Mesenchymal stem cell (in vitro differentiated cells and primary cell): ENCODE measurements at places on chromosomes 7 and 10.
A peak's percentile ranks its signal among the peaks of the same experiment; 100 is the strongest.

DNA sequence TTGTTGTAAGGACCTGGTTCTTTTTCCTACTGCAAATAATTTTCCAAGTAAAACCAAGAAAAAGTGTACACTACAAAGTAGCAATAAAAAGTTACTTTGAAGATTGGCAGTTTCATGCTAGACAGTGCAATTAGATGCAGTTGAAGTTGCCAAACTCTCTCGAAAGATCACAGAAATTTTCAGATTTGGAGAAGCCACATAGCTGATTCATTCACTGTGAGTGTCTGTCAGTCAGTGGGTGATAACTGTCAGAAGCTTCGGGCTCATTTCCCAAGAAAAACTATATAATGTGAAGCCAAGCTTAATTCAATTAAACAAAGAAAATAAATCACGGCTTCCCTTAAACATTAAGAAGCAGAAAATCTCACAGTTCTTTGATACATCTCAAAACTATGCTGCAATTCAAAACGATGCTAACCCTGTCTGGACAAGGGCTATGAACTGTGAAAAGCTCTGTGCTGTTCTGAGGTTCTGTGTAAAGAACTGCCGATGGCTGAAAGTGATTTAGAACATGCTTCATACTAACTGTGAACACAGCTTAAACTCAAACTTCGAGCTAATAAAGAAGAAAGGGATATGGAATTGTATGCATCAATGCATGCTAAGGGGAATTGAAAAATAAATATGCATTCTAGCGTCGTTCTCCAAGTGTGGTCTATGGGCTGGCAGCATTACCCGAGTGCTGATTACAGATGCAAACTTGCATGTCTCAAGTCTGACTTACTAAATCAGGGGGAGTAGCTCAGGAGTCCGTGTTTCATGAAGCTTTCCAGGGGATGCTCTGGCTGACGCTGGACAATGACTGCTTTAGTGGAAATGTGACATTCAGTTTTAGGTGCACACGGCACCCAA, 557.4 kb downstream of the CALN1 start:
- no peaks in the 10 kb centered on the region for H3K36me3 ChIP-seq
- no peaks in the 10 kb centered on the region for H3K27me3 ChIP-seq
- H3K4me3 ChIP-seq, result no peak overlapping the region
- DNase-seq, result no peak
- H3K27ac ChIP-seq, result no peak overlapping the region

GRCh38 chr10:29386342-29386999, 97.6 kb downstream of the LYZL1 start:
- H3K4me1 ChIP-seq, result peaks cover 8% of the 10 kb centered on the region
- no peaks in the 10 kb centered on the region for H3K36me3 ChIP-seq
- peak; percentile 45 for DNase-seq

DNA sequence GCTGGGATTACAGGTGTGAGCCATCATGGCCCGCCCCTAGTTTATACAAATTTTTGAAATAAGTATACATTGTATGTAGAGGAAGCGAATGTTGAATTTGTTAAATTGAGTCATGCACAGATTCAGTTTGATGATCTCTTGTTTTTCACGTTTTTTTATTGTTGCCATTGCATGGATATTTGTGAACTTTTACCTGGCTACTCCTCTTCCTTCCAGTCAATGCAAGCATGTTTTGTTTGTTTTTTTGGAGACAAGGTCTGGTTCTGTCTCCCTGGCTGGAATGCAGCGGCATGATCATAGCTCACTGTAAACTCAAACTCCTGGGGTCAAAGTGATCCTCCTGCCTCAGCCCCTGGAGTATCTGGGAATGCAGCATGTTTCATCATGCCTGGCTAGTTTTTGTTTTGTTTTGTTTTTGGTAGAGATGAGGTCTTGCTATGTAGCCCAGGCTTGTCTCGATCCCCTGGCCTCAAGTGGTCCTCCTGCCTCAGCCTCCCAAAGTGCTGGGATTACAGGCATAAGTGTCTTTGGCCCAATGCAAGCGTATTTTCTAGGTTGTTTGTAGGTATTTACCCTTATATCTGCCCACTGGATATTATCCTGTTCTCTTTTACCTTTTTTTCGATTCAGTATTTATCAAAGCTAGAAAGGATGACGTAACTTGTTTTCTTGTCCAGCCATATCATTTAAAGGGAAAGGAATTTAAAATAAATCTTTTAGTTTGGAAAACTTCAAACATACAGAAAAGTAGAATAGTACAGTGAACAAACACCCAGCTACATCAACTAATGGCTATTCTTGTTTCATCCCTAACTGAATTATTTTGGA, 11.0 kb downstream of the LCOR start:
- peaks cover 3% of the 10 kb centered on the region for H3K36me3 ChIP-seq
- no peaks in the 10 kb centered on the region for H3K27me3 ChIP-seq
- H3K4me1 ChIP-seq, result peaks cover 13% of the 10 kb centered on the region

GRCh38 chr7:106747804-106748203, 86.8 kb upstream of the CCDC71L start:
- H3K36me3 ChIP-seq, result no peaks in the 10 kb centered on the region
- no peaks in the 10 kb centered on the region for H3K27me3 ChIP-seq
- H3K27ac ChIP-seq, result no peak overlapping the region
- H3K4me1 ChIP-seq, result no peaks in the 10 kb centered on the region
- H3K4me3 ChIP-seq, result no peak overlapping the region

- DNase-seq, result no peak
- no peaks in the 10 kb centered on the region for H3K27me3 ChIP-seq
- H3K36me3 ChIP-seq, result peaks cover 54% of the 10 kb centered on the region
- H3K27ac ChIP-seq, result no peak overlapping the region
- H3K4me1 ChIP-seq, result peaks cover 15% of the 10 kb centered on the region
Observed at GRCh38 chr7:44982970-44983369, 4.2 kb upstream of the MYO1G start.

GRCh38 chr7:70044064-70044463, 445.8 kb downstream of the AUTS2 start:
- no peak overlapping the region for H3K27ac ChIP-seq
- H3K4me3 ChIP-seq, result no peak overlapping the region
- no peak for DNase-seq
- H3K36me3 ChIP-seq, result no peaks in the 10 kb centered on the region
- H3K4me1 ChIP-seq, result no peaks in the 10 kb centered on the region

DNA sequence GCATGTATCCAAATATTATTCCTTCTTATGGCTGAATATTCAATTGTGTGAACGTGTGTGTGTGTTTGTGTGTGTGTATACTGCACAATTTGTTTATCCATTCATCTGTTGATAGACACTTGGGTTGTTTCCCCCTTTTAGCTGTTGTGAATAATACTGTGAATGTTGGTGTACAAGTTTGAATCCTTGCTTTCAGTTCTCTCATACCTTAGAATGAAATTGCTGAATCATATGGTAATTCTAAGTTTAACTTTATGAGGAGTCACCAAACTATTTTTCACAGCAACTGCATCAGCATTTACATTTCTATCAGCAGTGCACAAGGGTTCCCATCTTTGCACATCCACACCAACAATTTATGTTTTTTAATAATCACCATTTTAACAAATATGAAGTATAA, 86.9 kb upstream of the GATAD1 start:
- no peak overlapping the region for H3K4me3 ChIP-seq
- DNase-seq, result no peak
- H3K27me3 ChIP-seq, result no peaks in the 10 kb centered on the region
- no peaks in the 10 kb centered on the region for H3K4me1 ChIP-seq
- H3K27ac ChIP-seq, result no peak overlapping the region
- H3K36me3 ChIP-seq, result peaks cover 65% of the 10 kb centered on the region

DNA sequence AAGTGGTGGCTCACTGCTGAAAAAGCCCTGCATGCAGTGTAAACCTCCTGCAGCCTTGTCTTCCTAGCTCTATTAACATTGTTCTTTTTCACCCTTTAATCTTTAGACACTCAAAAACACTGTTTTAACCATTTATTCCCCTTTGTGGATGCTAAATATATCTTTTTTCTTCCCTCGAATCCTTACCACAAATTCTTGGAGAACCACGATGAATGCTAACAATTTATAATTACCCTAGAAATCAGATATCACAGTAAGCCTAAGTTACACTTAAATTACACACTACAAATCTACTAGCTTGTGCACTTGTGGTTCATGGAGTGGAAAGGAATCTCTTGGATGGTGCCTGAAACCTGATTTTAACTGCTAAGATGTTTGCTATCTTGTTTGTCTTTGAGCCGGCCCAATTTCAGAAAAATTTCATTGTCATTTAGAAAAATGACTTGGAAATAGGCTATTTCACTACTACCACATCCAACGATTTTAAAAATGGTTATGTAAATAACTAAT, 125.1 kb upstream of the NOBOX start:
- no peaks in the 10 kb centered on the region for H3K27me3 ChIP-seq
- no peaks in the 10 kb centered on the region for H3K36me3 ChIP-seq
- H3K4me3 ChIP-seq, result no peak overlapping the region

- H3K27ac ChIP-seq, result no peak overlapping the region
- no peaks in the 10 kb centered on the region for H3K36me3 ChIP-seq
- H3K4me3 ChIP-seq, result no peak overlapping the region
- H3K4me1 ChIP-seq, result peaks cover 6% of the 10 kb centered on the region
- peaks cover 76% of the 10 kb centered on the region for H3K27me3 ChIP-seq
- no peak for DNase-seq
Observed at GRCh38 chr10:14478201-14478600, 147.5 kb upstream of the FRMD4A start.

DNA sequence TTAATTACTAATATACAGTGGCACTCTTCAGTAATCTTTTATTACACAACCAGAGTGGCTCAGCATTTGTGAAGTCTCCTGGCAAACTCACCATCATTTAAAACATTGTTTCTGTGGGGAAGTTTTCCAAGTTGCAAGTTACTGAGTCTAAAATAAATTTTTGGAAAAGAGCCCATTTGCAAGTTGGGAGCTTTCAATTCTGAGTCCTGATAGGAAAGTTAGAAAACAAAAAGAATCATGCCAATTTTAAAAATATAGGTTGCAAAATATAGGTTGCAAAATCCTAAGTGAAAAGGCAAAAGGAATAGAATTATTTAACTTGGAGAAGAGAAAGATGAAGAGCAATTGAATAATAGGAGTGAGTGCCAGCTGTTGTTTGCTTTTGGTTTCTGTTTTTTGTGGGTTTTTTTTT, 378.8 kb upstream of the C7orf33 start:
- no peak for DNase-seq
- H3K27me3 ChIP-seq, result no peaks in the 10 kb centered on the region
- H3K27ac ChIP-seq, result no peak overlapping the region
- no peak overlapping the region for H3K4me3 ChIP-seq

GRCh38 chr7:47570649-47571050, 11.3 kb downstream of the TNS3 start:
- H3K27ac ChIP-seq, result peak overlapping the region; percentile 87
- H3K27me3 ChIP-seq, result no peaks in the 10 kb centered on the region
- H3K4me3 ChIP-seq, result no peak overlapping the region
- peak; percentile 56 for DNase-seq

- H3K27ac ChIP-seq, result no peak overlapping the region
- H3K4me3 ChIP-seq, result no peak overlapping the region
- H3K27me3 ChIP-seq, result no peaks in the 10 kb centered on the region
- peaks cover 18% of the 10 kb centered on the region for H3K36me3 ChIP-seq
- peaks cover 2% of the 10 kb centered on the region for H3K4me1 ChIP-seq
Observed at GRCh38 chr7:73532224-73532623, 10.1 kb upstream of the BAZ1B start.

DNA sequence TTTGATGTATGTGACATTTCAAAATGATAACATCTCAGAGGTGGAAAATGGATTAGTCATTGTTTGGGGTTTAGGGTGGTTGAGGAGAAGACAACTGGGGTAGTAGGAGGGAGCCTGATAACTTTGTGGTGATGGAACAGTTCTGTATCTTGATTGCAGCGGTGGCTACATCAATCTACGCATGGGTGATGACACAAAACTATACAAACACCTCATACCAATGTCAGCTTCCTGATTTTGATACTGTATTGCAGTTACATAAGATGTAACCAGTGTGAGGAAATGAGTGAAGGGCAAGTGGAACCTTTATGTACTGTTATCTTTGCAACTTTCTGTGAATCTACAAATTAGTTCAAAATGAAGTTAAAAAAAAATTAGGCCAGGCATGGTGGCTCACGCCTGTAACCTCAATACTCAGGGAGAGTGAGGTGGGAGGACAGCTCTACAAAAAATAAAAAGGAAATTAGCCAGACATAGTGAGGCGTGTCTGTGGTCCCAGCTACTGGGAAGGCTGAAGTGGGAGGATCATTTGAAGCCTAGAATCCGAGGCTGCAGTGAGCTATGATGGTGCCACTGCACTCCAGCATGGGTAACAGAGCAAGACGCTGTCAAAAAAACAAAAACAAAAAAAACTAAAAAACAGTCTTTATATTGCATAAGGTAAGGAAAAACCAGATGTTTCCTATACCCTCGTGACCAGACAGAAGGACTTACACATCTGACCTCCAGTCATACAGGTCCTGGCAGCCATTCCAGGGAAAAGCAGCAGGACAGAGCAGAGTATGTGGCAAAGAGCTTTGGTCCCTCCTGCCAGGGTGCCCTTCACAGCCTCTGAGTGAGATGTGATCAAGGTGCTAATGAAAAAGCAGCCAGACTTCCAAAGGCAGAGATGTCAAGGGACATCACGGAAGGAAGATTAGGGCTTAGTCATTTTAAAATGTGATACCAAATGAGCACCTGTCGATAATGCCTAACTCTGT, 50.8 kb downstream of the CYTH3 start:
- no peak overlapping the region for H3K4me3 ChIP-seq
- no peak overlapping the region for H3K27ac ChIP-seq
- no peaks in the 10 kb centered on the region for H3K36me3 ChIP-seq

GRCh38 chr10:44908066-44908749, 2.9 kb upstream of the TMEM72 start:
- peak; percentile 83 for DNase-seq
- peaks cover 34% of the 10 kb centered on the region for H3K4me1 ChIP-seq
- peak overlapping the region; percentile 17 for H3K27ac ChIP-seq
- no peak overlapping the region for H3K4me3 ChIP-seq
- no peaks in the 10 kb centered on the region for H3K36me3 ChIP-seq
- peaks cover 57% of the 10 kb centered on the region for H3K27me3 ChIP-seq

DNA sequence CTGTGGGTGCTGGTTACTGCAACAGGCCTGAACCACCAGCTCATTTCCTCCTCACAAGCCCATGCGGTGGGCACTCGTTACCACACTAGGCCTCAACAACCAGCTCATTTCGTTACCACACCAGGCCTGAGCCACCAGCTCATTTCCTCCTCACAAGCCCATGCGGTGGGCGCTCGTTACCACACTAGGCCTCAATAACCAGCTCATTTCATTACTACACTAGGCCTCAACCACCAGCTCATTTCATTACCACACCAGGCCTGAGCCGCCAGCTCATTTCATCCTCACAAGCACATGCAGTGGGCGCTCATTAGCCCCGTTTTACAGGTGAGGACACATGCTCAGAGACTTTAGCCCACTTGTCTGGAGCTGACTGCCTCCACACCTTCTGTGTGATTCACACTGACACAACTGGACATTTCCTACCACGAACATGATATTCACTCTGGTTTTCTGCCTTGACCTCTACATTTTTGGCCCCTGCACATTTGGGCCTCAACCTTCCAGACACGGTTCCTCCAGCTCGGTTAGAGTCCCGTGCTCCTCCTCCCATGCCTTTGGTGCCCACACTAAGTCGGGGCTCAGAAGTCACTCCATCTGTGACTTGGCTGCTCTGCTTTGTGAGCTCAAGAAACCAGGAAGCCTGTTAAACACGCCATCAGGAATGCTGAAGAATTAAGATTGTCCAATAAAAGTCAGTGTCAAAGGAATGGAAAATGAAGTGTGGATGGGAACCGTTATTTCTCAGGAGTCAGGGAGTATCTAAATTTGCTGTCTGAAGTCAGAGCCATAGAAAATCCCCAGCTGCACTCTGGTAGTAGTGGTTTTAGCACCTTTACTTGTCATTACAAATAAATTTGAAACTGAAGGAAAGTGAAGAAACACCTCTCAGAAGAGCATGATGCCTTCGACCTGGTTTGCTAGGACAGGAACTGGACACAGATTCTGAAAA, 55.8 kb upstream of the LANCL2 start:
- peaks cover 13% of the 10 kb centered on the region for H3K27me3 ChIP-seq
- H3K4me3 ChIP-seq, result no peak overlapping the region
- H3K4me1 ChIP-seq, result no peaks in the 10 kb centered on the region
- DNase-seq, result no peak
- no peaks in the 10 kb centered on the region for H3K36me3 ChIP-seq
